ENCODE measurements at places on chromosomes 3 and 15.
A peak's percentile ranks its signal among the peaks of the same experiment; 100 is the strongest.

- DNase-seq, result no peak
Measured at GRCh38 chr15:83682476-83683088, 28.7 kb downstream of the ADAMTSL3 start.

- DNase-seq, result peak; percentile 39
Measured at GRCh38 chr15:63891079-63891767, 57.5 kb upstream of the HERC1 start.

DNA sequence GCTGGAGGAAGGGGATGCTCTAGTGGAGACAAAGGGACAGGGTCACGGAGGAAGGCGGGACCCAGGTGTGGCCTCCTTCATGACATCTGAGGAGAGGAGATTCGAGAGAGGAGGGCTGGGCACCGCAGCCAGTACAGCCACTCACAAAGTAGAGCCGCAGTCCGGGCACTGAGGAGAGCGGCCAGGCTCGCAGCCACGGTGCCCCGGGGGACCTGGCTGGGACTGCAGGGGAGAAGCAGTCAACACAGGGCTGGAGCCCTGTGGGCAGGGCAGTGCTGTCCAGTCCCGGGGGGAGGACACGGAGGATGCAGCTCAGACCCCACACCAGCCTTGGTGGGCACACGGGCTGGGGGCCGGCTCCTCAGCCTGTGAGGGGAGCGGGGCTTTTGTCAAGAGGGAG, 40.3 kb downstream of the HMCES start:
- DNase-seq, result no peak

DNA sequence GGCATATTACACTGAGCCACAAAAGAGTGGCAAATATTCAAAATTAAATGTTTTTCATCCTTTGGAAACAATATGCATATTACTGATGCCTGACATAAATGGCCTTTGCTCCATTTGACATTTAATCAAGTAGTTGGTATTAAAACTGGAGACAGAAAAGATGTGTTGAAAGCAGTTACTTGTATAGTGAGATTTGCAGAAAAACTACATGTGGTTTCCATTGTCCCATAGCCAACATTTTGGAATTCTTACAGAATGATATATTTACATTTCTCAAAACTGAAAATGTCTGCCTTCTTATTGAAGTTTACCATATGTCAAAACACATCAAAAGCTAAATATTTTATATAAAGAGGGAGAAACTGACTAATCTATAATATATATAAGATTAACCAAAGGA, 21.6 kb downstream of the SHOX2 start:
- no peak for DNase-seq

GRCh38 chr3:89697321-89697916, 590.0 kb downstream of the EPHA3 start:
- no peak for DNase-seq

GRCh38 chr15:74220475-74221248, 15.5 kb upstream of the CCDC33 start:
- no peak for DNase-seq

DNA sequence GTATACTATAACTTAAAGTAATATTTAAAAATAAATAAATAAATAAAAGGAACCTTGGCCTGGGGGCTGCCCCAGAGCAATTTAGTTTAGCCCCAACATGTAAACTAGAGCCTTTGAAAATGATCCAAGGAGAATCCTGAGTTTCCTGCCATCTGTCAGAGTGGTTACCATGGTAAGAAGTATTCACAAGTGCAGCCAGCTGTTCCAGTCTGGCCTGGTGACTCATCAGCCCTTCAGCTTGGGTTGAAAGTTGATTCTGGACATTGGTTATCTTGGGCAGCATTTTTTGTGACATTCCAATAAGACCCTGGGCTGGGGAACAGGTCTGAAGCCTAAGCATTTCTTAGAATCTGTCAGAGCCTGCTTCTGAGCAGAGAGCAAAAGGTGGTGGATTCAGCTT, 72.7 kb upstream of the LRTM1 start:
- peak; percentile 74 for DNase-seq

- no peak for DNase-seq
Measured at GRCh38 chr3:121629601-121630000, 31.1 kb downstream of the HCLS1 start.

DNA sequence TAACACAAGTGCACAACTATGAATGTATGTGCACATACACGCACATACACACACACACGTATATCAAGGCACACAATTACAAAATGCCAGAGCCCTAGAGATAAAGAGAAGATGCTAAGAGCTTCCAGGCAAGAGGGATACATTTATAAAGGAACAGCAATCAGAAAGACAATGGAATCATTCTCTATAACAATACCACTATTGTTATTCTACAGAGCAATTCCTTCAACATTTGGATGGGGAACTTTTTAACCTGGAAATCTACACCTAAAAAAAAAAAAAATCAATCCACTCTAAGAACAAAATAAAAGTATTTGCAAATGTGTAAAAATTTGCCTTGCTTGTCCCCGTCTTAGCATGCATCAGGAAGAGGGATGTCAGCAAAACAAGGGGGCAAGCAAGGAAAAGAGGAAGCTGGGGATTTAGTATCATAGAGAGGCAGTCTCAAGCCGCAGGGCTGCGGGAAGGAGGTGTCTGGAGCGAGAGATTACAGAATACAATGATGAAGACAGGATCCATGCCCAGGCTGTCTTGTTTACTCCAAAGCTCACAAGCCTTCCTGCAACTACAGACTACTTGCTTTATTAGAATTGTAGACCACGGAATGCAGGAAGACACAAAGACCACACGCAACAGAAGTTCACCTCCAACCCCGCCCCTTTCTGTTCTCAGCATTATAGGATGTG, 220.2 kb downstream of the NTRK3 start:
- DNase-seq, result no peak

DNA sequence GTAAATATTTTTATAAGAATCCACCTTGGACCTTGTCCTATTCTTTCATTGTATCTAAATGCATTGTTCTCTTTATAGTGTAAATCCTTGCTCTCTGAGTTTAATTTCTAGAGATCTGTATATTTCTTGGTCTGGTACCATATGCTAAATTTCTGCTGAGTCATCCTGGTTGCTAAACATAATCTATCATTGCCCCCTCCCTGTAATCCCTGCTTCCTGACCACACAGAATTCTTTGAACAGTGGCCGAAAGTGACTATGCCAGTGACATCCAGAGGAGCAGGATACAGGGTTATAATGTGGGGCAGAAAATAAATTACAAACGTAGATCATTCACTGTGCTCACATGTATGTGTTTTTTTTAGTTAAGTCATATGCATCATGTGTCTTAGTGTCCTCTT, 143.1 kb downstream of the DIPK2A start:
- no peak for DNase-seq
